ENCODE measurements at places on chromosomes 12 and 14. TPM values are rescaled to one million over a fixed set of nuclear protein-coding genes. Genes with fewer than 3 reads are reported as not detected.

HOXC5 gene
- total RNA-seq = 1.5 TPM

TAS2R43 gene
- total RNA-seq = not detected

CD69 gene
- total RNA-seq = not detected

NEUROD4 gene
- total RNA-seq = not detected

MLEC gene
- total RNA-seq = 64.1 TPM

GNB3 gene
- 2.2 TPM for total RNA-seq

GPRC5D gene
- not detected for total RNA-seq

NEDD1 gene
- total RNA-seq = 25.4 TPM

BCL11B gene
- total RNA-seq = under 0.01 TPM

OASL gene
- not detected for total RNA-seq

MED13L gene
- total RNA-seq = 23.0 TPM

ASB2 gene
- total RNA-seq = 0.15 TPM

KRT78 gene
- not detected for total RNA-seq

ACOT4 gene
- total RNA-seq = 1.6 TPM

SLC17A8 gene
- not detected for total RNA-seq

BCDIN3D gene
- total RNA-seq = 1.7 TPM

LGALS3 gene
- total RNA-seq = 331 TPM

PPP1R1A gene
- not detected for total RNA-seq

CLEC4C gene
- not detected for total RNA-seq

SINHCAF gene
- 35.7 TPM for total RNA-seq

SOAT2 gene
- total RNA-seq = under 0.01 TPM

GARIN6 gene
- total RNA-seq = not detected

DIO2 gene
- total RNA-seq = 0.45 TPM

CCDC175 gene
- total RNA-seq = not detected

FOXN4 gene
- total RNA-seq = not detected

EML1 gene
- total RNA-seq = 11.3 TPM

GPATCH2L gene
- total RNA-seq = 29.9 TPM

GZMB gene
- not detected for total RNA-seq

KERA gene
- total RNA-seq = not detected

PLEKHH1 gene
- total RNA-seq = 0.34 TPM

CLEC1A gene
- total RNA-seq = not detected

MMP19 gene
- 12.6 TPM for total RNA-seq

SMCO2 gene
- total RNA-seq = not detected

RIN3 gene
- total RNA-seq = 7.3 TPM

SLC6A12 gene
- not detected for total RNA-seq

KRT7 gene
- 9.2 TPM for total RNA-seq

MYO1A gene
- total RNA-seq = not detected

MMP17 gene
- total RNA-seq = 10.3 TPM

UBE2N gene
- 75.2 TPM for total RNA-seq

G2E3 gene
- total RNA-seq = 11.9 TPM

HPD gene
- total RNA-seq = 0.84 TPM

INHBC gene
- total RNA-seq = not detected

RNF212B gene
- not detected for total RNA-seq

All from bronchus fibroblast of lung (primary cell).